ENCODE measurements at places on chromosomes 16 and 17.

DNA sequence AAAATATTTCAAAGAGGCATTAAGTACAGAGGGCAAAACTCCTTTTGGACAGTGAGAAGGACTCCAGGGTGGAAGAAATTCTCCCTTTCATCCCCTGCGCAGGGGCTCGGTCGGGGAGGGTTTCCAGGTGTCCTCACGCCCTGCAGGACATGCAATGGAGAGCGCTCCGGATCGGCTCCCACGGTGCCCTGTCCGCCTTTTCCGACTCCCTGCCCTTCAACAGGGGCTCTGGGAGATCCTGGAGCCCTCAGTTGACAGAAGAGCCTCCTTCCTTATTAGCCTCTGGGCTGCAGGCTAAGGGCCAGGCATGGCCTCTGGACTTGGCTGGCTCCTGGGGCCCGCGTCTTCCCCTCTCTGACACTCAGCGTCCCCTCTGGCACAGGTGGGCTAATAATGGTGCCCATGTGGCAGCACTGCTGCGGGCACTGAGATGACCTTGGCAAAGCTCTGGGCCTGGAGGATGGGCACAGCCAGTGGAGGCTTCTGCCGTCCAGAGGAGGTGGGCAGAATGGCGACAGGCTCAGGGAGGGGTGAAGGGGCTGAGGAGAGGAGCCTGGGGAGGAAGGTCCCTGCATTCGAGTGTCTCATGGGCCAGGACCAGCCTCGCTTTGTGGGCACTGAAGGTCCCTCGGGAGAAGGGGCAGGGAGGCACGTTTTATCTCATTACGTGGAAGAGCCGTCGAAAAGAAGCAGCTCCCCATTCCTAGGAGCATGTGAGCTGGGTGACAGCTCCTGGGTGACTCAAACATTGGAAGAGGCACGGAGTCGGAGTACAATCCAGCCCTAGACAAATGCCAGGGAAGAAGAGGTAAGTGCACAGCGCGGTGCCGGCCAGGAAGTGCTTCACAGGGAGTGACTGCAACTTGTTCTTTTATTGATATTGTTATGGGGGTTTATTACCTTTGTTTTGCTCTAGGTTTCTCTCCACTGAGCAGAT is 161.7 kb downstream of the IRF8 start:
- DNase-seq, result no peak

DNA sequence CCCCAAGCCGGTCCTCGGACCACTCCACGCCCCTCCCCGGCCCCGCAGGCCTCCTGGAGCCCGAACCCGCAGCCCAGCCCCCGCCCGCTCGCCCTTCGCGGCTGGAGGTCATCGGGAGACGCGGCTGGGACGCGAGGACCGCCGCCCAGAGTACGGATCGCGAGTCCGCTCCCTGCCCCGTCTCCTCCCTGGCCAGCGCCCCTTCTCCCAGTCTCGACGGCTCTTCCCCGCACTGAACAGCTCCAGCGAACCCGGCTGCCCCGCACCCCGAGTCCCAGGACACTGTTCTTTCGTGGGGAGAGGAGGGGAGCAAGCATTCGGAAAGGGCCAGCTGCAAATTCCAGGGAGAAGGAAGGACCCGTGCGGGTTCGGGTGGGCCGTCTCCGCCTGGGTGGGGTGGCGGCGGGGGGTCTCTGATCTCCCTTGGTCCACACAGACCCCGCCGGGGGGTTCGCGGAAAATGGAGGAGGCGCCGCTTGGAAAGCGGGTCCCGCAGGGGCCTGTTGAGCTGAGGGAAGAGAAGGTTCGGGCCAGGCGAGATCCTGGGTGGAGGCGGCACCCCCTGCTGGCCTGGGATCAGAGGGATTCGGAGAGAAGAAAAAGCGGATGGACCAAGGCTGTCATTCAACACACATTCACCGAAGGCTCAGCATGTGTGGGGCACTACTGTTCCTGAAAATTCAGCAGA is 632 bp upstream of the RTN4RL1 start:
- DNase-seq, result peak; percentile 81

GRCh38 chr16:67326472-67327309 is at the start of the genes KCTD19 and LRRC36:
Gene KCTD19, minus strand, starts transcription at chr16:67326741. Its CDS starts 34 bp downstream, at chr16:67326707.
Gene LRRC36, plus strand, starts transcription at chr16:67326815. Its CDS starts 48 bp downstream, at chr16:67326863.
- DNase-seq, result peak; percentile 55

DNA sequence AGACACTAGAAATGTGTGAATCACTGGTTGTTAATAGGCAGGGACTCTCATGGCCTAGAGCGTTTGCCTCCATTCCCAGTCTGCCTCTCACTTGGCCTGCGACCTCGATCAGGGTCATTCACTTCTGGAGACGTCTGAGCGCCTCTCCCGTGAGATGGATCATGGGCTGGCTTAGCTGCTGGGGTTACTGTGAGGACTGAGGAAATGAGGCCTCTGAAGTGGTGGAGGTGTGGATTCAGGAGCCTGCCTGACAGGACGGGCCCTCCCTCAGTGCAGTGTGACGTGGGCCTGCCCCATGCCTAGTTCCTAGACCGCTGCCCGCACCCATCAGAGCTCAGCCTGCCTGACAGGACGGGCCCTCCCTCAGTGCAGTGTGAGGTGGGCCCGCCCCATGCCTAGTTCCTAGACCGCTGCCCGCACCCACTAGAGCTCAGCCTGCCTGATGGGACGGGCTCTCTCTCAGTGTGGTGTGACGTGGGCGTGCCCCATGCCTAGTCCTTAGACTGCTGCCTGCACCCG is 61.9 kb downstream of the BANP start:
- no peak for DNase-seq

DNA sequence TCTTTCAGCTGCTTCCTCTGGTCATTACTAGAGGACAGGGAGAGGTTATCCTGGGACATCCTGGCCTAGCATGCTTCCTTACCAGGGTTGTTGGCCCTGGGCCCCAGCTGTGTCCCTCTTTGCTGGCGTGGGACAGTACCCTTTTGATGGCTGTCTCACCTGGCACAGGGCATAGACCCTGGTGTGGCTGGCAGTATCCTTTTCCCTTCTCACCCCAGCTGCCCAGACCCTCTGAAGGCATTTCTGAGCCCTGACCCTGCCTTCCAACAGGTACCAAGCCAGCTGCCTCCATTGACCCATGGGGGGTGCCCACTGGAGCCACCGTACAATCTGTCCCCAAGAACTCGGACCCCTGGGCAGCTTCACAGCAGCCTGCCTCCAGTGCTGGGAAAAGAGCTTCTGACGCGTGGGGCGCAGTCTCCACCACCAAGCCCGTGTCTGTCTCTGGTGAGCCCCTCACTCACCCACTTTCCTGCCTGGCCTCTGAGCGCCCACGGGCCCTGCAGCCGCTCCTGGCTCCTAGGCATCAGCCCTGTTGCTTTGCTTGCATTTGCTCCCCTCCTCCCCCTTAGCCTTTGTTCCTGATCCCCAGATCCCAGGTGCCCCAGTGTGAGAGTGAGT is 34.0 kb downstream of the B9D1 start:
- no peak for DNase-seq

GRCh38 chr16:11315510-11315909 is 29.7 kb upstream of the RMI2 start:
- DNase-seq, result peak; percentile 13

DNA sequence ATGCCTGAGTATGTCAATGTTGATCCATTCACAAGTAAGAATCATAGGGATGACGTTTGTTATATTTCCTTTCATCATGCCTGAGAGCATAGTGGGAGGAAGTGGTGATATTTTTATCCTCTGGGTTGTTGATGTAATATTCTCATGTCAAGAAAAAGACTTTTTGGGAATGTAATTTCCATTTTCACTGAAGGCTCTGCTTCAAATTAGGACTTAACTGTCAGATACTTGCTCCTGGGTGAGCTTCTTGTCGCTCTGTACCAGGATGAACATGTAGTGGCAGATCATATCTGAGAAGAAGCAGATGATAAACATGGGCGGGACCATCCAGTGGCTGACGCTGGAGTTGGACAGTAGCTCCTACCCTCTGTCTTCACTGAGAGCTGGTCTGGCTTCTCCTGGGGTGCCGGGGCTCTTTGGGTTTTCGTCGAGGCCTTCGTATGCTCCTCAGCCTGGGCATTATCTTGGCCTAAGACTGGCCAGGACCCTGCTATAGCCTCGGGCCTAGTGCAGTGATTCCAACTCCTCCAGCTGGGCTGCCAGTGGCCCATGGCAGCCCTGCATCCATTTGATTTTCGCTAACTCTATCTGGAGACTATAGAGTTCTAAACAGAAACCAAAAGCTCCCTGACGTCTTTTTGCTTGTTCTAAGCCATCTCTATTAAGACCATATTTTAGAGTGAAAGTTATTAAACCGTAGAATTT is 19.7 kb downstream of the CYB5B start:
- peak; percentile 1 for DNase-seq
